CD4-positive, alpha-beta T cell treated with Interleukin-15 for 4 hours (primary cell): ENCODE measurements at places on chromosomes 12 and 14.

DNA sequence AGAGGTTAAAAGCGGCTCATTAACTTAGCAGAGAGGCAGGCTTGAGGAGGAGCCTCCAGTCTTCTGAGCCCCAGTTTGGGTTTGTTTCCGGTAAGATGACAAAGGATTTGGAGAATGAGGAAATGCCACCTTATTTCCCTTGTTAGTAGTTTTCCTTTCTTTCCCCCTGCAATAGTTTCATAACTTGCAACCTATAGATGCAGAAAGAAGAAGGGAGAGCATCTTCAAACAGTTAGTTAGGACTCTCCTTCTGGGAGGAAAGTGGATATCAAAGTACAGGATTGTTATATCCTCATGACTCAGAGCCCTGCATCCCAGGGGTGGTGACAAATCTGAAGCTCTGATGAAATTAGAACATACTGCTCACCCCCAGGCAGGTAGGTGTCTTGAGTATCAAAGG, 180.7 kb upstream of the SLC38A2 start:
- DNase-seq = no peak

DNA sequence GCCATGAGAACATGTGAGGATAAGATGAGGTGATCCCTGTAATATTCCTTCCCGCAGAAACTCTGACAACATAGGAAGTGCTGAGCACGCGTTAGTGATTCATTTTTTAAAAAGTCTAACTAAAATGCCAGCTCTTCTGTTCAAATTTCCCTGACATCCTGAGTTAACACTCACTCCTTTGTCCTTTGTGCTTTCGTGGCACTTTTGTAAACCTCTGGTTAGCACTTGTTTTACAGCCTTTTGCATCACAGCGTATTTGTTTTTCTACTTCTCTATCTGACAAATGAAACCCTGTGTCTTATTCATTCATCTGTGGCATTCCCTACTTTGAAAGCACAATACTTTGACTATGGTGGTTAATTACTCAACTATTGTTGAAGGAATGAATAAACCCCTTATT, 313.6 kb downstream of the NUAK1 start:
- DNase-seq = no peak

- no peak for DNase-seq
These were observed 15.3 kb downstream of the CCDC88C start for GRCh38 chr14:91402348-91402747.

- DNase-seq = no peak
These were observed 398.4 kb upstream of the RGS6 start for GRCh38 chr14:71533800-71534199.

- peak; percentile 83 for DNase-seq
These were observed 84.6 kb upstream of the CPSF6 start for GRCh38 chr12:69154585-69155363.
